ENCODE measurements at places on chromosomes 7 and 10.

DNA sequence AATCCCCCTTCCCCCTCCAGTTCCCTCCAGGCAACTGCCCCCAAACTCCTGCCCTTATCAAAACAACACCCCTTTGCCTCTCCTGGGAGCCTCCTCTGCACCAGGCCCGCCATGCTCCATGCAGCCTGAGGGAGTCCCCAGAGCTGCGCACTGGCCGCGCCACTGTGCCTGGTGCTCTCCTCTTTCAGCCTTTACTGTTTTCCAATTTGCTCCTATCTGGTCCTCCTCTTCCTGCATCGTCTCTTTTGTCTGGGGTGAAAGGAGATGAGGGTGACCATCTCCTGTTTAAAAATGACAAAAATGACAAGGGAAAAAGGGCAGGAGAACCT is 165.8 kb upstream of the ADCY1 start:
- no peak for DNase-seq

DNA sequence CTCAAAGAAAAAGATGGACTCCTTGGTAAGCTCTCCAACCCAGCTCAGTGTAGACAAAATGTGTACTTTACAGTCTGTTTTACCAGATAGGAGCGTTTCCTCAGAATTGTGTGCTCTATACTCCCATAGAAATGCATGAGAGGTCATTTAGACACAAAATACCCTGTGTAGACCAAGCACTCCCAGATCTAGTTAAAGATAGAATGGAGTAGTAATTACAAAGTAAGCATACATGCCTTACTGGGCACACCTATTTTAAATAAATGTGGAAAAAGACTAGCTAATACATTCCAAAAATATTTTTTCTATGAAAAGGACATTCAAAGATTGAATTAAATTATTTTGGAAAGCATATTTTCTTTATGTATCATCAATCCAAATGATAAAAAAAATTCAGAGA is 271.9 kb upstream of the DGKB start:
- no peak for DNase-seq

DNA sequence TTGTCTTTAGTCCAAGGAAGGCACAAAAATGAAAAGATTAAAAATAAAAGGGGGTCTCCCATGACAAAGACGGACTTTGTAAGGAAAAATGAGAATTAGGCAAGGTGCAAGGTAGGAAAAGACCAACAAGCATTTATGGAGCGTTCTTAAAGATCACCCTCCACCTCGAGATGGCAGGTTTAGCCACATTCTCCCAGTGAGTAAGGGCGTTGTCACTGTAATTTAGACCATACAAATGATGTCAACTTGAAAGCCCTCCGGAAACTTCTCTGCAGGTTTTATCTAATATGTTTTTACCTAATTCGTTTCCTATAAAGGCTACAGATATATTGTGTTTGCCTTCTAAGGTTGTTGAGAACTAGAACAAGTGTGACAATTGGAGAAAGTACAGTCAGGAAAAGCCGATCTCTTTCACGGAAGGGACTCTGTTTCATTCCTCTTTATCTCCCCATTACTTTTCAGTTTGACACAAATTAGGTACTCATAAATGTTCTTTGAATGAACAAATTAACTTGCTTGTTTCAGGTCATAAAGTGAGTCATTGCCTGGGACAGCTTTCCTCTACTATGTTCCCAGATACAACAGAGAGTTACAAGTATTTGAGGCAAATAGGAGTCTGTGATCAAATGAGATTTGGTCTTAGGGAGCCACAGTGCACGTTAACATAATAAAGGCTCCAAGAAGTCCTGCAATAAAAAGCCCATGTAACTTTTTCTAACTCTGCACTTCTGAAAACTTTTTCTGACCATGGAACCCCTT is 102.6 kb upstream of the HABP2 start:
- no peak for DNase-seq

DNA sequence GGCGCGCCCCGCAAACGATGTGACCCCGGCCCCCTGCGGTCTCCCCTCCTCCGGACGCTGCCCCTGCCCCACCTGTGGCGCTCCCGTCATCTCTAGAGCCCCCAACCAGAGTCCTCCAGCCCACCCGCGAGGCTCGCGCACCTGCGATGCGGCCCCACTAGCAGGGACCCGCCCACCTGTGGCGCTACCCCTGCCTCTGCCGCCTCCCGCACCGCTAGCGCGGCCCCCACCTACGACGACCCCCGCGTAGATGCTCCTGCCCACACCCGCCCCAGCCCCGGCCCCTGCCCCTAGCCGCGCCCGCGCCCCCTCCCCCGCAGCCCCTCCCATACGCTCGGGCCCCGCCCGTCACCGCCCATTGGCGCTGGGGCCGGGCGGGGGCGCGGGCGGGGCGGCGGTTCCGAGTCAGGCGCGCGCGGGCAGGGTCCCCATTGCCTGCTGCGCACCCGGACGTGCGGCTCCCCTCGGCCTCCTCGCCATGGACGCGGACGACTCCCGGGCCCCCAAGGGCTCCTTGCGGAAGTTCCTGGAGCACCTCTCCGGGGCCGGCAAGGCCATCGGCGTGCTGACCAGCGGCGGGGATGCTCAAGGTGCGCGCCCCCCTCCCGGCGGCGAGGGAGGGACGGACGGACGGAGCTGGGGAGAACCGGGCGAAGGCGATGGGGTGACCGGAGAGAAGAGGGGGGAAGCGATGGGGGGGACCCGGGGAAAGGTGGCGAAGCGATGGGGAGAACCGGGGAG is at the start of gene PFKP:
Gene PFKP (plus strand): TSS at position 431 of the 741 bp plus-strand sequence. CDS start 48 bp downstream, at position 479.
- no peak for DNase-seq

DNA sequence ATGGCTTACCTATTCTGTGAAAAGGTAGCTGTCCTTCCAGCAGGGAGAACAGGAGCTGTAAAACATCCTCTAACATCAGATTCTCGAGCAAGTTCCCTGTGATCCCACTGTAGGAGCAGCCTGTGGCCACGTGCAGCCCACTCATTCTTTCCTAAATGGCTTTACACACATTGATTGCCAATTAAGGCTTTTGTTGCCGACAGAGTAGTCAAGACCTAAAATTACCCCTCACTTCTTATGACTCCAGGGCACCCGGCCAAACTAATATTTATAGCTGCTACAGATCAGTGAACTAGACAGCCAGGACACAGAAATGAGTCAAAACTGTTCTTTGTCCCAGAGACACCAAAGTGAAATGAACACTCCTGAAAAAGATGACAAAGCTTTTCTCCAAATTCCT is 832.1 kb downstream of the SORCS3 start:
- no peak for DNase-seq

- DNase-seq = no peak
Observed at GRCh38 chr7:150389532-150389816, 10.3 kb downstream of the ZNF775 start.

Data from NCI-H1436 treated with DMSO at 0.1 percent for 48 hours (cell line).